ENCODE measurements at places on chromosomes 12 and 14.

GRCh38 chr12:10718279-10718821, 4.8 kb downstream of the YBX3 start:
- no peak for DNase-seq

GRCh38 chr12:4526923-4527546, 11.7 kb upstream of the RAD51AP1 start:
- DNase-seq: no peak

DNA sequence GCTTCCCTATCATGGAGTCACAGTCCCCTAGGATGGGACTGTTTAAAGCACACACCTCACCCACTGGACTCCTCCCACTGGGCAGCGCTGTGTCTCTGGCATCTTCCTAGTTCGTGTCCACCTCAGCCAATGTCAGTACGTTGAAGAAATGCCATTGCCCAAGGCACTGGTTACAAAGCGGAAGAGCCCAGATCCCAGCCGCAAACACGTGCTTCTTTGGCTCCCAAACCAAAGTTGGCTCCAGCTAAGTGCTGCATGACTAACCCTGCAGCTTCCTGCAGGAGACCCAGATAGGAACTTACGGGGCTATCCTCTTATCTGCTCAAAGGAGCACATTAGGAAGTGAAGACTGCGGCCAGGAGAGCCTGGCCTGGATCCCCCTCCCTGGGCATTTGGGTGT, 9.3 kb downstream of the SYNE3 start:
- DNase-seq: no peak

DNA sequence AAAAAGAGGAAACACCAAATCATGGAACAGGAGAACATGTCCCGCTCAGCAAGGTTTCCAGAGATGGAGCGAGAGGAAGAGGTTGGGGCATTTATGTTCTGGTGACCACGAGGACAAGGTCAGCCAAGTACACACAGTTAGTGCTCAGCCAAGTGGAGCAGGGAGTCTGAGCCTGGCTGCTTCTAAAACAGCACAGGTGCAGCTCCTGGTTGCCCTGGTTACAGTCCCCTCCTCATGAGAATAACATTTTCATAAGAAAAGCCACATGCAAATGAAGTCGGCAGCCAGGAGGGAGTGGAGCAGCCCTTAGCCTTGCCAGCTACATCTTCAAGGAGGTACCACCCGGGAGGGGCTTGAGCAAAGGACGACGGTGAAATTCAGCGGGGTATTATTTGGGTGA, 81.8 kb downstream of the NOS1 start:
- DNase-seq: no peak

- no peak for DNase-seq
Measured at GRCh38 chr14:23285530-23286019, 357 bp downstream of the HOMEZ start.

- no peak for DNase-seq
Measured at GRCh38 chr12:108559007-108559655, 1.8 kb downstream of the SART3 start.

GRCh38 chr12:123151457-123152454, 866 bp upstream of the PITPNM2 start:
- DNase-seq: no peak

GRCh38 chr12:130552483-130552996, 163.6 kb downstream of the RIMBP2 start:
- no peak for DNase-seq

GRCh38 chr14:104510216-104510615, 69.3 kb upstream of the C14orf180 start:
- no peak for DNase-seq

DNA sequence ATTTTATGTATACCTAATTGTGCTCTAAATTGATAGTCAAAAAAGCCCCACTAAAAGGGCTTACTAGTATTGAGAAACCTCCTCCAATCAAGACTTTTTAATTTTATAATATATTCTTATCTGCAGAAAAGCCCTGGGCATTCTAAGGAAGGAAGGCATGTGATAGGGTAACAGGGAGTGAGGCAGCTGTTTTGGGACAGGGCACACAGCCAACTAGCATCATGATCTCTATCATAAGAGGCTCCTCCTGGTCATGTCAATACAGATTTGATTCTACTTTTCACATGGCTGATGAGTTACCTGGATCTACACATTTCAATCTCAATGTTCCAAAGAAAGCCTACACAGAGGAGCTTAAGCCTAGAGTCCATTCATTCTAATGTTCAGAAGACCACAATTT, 9.1 kb downstream of the ADAM20 start:
- DNase-seq: no peak

GRCh38 chr14:96263347-96264199, 7.6 kb downstream of the BDKRB1 start:
- no peak for DNase-seq

DNA sequence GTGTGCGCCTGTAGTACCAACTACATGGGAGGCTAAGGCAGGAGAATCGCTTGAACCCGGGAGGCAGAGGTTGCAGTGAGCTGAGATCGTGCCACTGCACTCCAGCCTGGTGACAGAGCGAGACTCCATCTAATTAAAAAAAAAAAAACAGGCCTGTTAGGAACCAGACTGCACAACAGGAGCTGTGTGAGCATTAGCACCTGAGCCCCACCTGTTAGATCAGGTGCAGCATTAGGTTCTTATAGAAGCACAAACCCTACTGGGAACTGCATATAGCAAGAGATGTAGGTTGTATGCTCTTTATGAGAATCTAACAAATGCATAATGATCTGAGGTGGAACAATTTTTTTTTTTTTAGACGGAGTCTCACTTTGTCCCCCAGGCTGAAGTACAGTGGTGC, 8.6 kb downstream of the ATXN2 start:
- DNase-seq: no peak

DNA sequence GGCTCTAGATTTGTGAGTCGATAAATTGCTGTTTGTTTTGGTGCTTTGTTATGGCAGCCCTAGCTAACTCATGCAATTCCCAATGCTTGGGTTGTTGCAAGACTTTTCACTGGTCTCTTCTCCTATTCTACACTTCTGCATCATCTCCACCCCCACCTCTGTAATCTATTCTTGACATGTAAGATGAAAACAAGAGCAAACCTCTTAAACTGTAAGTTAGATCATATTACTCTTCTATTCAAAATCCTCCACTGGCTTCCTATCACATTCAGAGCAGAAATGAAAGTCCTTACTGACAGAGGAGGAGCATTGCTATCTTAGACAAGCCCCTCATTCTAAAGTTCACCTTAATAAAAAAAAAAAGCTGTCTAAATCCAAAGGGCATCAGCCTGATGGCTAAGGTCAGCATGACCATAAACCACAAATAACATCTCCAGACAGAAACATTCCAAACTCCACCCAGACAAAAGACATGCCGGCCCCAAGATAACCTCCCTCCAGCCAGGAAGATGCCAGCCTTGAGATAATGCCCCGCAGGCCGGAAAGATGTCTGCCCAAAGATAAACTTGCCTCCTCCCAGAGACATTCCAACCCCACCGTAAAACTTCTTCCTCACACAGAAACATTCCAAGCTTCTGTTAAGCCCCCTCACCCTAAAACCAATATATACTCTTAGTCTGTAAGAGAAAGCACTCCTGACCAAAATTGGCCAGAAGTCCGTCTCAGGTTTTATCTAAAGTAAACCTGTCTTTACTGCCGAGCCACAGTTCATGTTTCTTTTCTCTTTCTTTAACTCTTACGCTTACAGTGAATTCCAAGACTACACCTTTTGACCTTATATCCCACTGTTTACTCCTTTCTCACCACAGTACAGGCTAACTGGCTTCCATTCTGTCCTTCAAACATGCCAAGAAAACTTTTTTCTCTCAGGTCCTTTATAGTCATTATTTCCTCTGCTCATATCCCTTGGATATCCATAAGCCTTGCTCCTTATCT, 308.9 kb downstream of the KCNH5 start:
- no peak for DNase-seq

DNA sequence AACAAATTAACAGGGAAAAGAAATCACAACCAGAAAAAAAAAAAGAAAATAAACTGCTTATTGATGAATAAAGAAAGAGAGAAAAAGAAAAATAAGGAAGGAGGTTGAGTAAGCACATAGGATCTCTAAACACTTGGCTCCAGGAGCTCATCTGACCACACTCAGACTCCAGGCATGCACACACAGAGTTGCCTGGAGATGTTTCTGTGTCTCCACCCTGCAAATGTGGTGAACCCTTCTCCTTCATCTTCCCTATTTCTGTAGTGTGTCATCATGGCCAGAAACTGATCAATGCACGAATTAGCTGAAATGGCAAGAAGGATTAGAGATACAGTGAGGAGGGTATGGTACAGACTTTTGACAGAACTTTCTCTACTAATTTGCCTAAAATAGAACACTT, 20.2 kb downstream of the OR4N2 start:
- DNase-seq: no peak

DNA sequence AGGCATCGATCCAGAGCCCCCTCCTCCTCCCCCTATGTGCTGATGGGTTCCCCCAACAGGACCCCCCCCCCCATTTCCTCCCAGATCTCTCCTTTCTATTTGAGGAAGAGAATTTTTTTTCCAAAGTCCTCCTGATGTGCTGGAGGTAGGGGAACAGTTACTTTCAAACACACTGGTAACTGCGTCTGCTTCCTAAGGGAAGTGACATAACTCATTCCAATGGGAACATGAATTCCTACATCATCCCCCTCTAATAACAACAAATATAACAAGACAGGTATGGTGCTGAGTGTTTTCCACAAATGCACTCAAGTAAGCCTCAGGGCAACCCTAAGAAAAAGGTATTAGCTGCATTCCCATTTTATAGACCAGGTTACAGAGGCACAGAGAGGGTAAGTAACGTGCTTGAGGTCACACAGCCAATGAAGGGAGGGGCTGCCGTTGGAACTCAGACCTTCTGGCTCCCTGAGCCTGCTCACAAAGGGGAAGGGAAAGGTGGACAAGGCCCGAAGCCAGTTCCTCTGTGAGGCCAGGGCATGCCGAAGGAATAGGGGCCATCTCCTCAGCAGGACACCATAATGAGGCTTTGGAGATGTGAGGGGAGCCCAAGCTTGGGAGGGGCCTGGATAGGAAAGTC, 121.1 kb upstream of the NCOR2 start:
- DNase-seq: no peak

DNA sequence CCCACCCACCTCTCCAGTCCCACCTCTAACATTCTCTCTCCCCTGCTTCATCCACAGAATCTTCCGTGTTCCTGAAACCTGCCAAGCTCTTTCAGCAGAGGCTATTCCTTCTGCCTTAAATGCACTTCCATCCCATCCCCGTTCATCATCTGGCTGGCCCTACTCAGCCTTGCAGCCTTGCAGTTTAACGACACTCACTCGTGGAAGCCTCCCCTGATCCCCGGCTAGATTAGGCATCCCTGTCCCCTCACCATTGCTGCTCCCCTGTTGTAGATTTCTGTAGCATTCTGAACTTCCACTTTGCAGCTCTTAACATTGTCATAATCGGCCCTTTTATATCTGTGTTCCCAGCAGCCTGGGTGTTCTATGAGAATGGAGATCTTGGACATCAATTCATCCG, 280.5 kb upstream of the NOS1 start:
- DNase-seq: no peak

- DNase-seq: no peak
Measured at GRCh38 chr12:54000116-54001114, at the start of gene HOXC9. TSS of gene HOXC9 (plus strand) at chr12:54000161. CDS start at chr12:54000189, 28 bp downstream.

- DNase-seq: no peak
Measured at GRCh38 chr14:105201925-105202513, 20.9 kb upstream of the NUDT14 start.

- no peak for DNase-seq
Measured at GRCh38 chr12:130876758-130877157, 4.9 kb downstream of the RAN start.

GRCh38 chr14:81437244-81437643, 37.1 kb upstream of the STON2 start:
- no peak for DNase-seq
